ENCODE measurements at places on chromosomes 6 and 20.
A peak's percentile ranks its signal among the peaks of the same experiment; 100 is the strongest.

- DNase-seq = no peak
Measured at GRCh38 chr6:132898376-132898775, 84.0 kb downstream of the RPS12 start.

- DNase-seq = no peak
Measured at GRCh38 chr6:516213-516612, 124.7 kb downstream of the IRF4 start.

GRCh38 chr20:4519534-4519933 lies 202.2 kb upstream of the PRND start:
- no peak for DNase-seq

- DNase-seq = no peak
Measured at GRCh38 chr20:25532971-25533391, 52.4 kb downstream of the NINL start.

DNA sequence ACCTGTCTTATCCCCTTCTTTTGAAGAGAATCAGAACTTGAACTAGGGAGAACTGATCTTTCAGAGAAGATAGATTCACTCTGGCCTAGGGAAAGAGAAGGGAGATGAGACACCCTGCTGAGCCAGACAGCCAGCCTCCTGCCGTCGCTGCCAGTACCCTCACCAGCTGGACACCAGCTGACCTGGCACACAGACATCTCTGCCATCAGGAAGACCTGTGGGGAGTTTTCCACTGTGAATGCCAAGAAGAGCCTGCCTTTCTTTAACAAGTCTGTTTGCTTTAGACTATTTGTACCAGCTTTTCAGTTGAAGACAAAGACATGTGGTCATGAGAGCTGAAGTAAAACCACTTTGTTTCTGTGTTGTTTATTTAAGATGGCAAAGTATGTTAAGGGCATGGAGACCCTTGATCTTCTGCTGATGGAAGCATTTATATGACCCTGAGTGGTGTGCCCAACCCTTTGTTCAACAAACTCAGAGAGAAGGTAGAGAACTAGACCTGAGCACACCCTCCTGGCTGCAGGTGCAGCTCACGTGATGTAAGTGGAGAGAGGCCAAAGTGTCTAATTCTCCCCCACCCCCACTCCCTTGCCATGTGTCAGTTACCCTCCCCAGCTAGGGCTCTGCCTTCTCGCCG lies 82.3 kb upstream of the SLC24A3 start:
- DNase-seq = no peak

DNA sequence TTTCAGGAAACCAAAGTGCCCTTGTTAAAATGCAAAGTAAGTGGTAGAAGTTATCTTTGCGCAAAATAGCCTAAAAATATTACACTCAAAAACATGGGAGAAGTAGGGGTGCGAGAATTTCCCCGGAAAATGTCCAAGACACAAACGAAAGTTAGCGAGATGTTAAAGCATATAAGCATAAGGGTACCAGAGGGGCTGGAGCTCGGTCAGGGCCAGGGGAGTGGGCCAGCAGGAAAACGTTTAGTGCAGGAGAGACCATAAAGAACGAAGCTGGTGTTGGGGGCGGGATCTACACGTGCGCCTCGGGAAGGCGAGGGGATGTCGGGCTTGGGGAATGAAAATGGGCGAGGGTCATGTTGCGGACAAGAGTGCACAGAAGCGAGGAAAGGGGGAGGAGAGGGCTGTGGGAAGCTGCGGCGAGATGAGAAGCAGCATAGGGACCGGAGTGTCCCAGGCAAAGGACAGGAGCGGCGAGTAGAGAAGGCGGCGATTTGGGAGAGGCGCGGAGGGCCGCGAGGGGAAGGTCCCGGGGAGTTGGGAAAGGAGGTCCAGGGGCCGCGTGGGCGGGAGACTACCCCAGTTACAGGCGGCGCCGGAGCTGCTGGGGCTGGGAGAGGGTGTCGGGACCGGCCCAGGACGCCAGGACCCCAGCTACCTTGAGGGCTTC lies 600 bp downstream of the XPO5 start:
- peak; percentile 78 for DNase-seq

DNA sequence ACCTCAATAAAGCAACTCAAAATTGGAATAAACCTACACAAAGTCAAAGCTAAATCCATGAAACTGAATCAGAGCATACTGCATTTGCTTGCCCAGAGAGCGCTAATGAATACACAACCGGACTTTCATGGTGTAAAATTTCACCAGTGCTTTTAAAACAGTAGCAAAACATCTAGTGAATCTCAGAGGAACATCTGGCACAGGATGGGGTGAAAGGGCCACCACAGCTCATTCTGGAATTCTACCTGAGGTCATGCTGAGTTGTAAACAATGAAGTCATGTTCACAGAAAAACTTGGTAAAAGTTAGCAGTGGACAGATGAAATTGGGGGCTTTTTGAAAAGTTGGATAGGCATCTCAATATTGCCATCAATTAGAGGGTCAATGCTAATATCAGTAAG lies 125.6 kb upstream of the STXBP5 start:
- DNase-seq = no peak

All from right cardiac atrium (tissue), 5 donors.